ENCODE measurements at places on chromosomes 7 and 10.
A peak's percentile ranks its signal among the peaks of the same experiment; 100 is the strongest.

GRCh38 chr7:35826751-35827150 lies 25.9 kb downstream of the SEPTIN7 start:
- DNase-seq: no peak

DNA sequence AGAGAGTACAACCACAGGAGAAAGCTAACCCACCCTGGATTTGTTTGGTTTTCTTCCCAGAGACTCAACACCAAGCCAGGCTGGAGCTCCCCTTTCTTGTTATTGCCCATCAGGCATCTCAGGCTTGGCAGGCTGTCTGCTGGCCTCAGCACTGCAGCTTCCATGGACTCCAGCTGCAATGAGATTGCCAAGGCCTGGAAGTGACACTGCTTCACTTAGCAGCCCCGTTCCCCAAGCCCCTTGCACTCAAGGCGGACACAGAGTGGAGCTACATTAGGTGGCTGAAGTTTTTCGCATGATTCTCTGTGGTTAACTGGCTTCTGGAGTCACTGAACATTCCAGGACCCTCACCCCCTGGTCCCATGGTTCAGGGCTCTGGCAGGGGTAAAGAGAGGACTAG lies 163.1 kb upstream of the GDF10 start:
- DNase-seq: no peak

- DNase-seq: no peak
Measured at GRCh38 chr7:51005074-51005473, 222.4 kb upstream of the GRB10 start.

DNA sequence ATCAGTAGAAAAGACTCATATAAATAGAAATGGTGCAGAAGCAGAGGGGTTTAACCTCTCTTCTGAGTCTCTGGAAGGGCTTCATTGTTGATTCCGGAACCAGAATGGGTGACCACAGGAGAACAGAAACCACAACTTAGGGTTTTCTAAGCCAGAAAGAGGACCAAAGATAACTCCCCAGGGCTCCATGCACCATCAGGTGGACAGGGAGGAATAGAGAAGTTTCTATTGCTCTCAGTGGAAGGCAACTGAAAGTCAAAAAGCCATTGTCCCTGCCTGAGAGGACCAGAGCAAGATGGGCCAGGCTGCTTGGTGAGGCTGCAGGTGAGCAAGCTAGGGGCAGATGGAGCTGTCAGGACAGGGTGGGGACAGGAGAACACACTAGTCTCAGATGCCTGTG lies 14.6 kb upstream of the NPS start:
- no peak for DNase-seq

DNA sequence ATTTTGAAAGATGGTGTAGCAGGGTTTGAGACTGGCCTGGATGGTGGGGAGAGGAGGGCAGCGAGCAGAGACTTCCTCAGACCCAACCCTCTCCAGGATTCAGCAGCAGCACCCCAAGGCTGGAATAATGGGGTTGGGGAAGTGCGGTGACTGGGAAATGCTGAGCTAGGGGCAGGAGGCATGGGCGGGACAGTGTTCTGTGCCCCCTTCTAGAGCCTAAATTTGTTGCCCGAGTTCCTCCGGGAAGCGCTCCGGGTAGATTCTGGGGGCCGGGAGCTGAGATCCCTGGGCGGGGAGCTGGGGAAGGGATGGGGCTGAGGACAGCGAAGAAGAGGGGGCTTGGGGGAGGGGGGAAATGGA lies at the start of gene CHAT:
TSS of gene CHAT (plus strand) at position 156 of the 360 bp plus-strand sequence. CDS start at position 309, 153 bp downstream.
- DNase-seq: no peak

GRCh38 chr7:31022726-31023125 lies 29.4 kb upstream of the ADCYAP1R1 start:
- no peak for DNase-seq

DNA sequence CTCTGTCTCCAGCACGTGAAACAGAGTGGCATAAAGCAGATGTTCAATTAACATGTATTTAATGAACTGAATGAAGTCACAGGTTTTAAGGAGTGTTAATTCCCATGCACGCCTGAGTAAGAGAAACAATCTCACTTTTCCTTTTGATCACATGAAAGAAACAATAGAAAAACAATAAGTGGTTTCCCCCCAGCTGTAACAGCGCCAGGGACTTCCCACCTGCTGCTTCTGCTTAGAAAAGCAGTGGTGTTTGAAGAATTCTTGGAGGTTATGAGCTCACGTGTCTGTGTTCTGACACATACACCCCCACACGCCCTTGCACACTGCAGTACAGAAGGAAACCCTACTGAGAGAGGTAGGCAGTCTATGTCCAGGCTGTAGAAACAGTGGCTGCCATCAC lies 51.3 kb upstream of the FRMD4A start:
- DNase-seq: no peak

- DNase-seq: no peak
Measured at GRCh38 chr7:18356191-18356645, 139.3 kb upstream of the HDAC9 start.

DNA sequence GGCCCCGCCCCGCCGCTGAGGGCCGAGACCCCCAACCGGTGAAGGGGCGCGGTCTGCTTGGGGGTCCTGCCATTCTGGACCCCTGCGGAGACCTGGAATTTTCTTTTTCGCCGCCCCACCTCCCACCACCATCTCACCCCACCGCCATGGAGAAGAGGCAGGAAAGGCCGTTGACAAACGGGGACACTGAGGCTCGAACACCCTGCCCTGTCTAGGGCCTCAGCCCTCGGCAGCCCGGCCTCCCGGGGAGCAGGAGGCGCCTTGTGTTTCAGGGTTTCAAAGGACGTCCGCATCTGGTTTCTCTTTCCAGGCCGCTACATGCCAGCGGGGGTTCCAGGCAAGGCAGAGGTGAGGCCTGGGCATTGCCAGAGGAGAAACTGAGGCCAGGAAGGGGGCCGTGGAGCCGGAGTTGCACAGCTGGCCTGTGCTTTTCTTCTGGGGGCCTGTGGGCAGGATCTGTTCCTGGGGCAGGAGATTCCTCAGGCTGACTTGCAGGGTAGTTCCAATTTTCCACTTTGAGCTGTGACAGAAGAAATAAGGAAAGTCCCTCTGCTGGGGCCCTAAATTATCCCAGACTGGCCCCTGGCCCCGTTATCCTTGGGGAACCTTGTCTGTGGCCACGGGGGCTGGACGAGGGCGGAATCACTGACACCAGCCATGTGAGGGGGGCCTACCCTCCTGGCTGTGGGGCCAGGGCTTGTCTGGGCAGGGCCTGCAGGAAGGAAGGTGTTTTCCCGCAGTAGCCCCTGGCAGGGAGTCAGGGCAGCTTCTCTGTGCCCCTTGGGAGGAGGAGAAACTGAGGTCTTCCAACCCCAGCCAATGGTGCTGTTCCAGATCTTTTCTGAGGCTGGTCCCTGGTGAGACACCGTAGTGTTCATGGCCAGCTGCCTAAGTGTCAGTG lies 900 bp upstream of the MICALL2 start:
- DNase-seq: no peak

- DNase-seq: peak; percentile 51
Measured at GRCh38 chr7:767941-768731, 41.1 kb upstream of the PRKAR1B start.

DNA sequence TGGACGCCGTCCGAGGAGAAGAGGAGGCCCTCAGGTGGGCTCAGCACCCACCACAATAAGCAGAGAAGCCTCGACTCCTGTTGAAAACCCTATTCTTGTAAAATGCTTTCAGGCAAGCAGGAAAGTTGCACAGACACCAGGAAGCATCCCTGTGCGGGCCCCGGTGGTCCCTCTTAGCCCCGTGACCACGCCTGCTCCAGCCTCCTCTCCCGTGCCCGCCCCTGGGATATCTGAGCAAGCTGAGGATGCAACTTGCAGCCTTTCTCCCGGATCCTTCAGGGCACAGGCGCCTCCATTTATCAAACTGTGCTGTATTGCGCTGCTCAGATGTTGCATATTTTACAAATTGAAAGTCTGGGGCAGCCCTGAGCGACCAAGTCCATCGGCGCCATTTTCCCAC lies 72.7 kb downstream of the CFAP46 start:
- DNase-seq: peak; percentile 32

DNA sequence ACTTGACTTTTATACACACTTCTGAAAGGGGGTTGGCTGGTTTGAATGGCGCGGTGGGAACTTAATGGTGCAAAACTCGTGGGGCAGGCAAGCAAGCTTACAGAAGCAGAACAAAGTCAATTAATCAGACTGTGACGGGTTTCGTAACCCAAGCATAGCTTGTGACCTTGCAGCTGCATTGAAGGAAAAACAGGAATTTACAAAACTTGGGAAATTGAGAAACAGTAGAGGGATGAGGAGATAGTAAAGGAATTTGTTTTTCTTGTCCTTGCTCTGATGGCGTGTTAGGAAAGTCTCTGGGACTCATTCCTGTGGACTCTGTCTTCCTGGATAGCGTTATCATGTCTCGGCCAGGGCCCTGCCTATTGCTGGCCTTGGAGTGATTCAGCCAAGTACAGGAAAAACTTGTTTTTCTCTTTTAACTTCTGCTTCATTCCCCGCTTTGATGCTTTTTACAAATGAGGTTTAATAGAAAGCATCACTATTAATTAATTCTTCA lies 220.0 kb upstream of the KCND2 start:
- no peak for DNase-seq

DNA sequence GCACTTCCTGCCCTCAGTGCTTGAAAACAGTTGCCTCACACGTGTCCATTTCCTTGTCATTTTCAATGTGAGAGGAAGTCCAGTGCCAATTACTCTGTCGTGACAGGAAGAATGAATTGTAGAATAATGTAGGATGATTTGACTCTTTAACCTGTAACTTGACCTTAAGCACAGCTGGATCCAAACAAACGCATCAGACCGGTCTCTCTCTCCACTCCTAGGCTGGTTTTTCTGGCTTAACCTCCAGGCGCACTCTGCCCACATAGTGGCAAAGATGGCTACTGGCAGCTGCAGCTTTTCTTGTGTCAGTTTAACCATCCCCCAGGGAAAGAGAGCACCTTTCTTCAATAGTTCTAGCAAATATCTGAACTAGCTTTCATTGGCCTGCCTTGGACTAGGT lies 29.4 kb upstream of the PNLIPRP3 start:
- no peak for DNase-seq

DNA sequence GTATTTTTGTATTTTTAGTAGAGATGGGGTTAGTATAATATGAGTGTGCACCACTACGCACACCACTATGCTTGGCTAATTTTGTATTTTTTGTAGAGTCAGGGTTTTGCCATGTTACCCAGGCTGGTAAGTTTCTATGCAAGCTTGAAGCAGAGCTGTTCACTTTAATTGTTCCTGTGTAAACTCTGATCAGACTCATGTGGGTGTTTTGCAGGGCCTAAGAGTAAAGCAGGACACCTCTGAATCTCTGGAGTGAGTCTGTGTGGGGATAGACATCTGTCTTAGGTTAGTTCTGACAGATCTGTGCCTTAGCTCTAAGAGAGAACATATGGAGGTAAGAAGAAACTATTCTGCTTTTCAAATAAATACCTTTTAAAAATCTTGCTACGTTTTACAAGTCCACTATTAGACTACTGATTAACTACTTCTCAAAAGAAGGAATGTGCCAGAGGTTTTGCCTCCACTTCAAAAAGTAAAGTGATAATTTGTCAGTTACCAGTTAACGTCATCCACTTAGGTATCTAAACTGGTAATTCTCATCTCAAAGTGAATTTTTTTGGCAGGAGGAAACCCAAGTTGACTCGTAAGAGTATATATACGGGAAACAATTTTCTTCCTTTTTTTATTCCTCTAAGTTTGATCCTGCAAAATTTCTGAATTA lies 1.1 kb downstream of the COL17A1 start:
- DNase-seq: no peak

- peak; percentile 19 for DNase-seq
Measured at GRCh38 chr7:159088016-159088865, 56.4 kb downstream of the VIPR2 start.

GRCh38 chr7:134636008-134636449 lies 10.6 kb upstream of the BPGM start:
- no peak for DNase-seq

GRCh38 chr10:20254078-20254477 lies 437.8 kb downstream of the PLXDC2 start:
- no peak for DNase-seq

- DNase-seq: no peak
Measured at GRCh38 chr10:121539786-121540185, 58.5 kb downstream of the FGFR2 start.

GRCh38 chr10:29176845-29177832 lies 111.7 kb upstream of the LYZL1 start:
- no peak for DNase-seq

GRCh38 chr7:125061776-125062397 lies 132.3 kb upstream of the POT1 start:
- DNase-seq: no peak

All from dorsolateral prefrontal cortex (tissue), 122 donors.